Fibroblast of skin of right biceps (primary cell): ENCODE measurements at places on chromosomes 6 and 20.

- peak; percentile 37 for DNase-seq
Measured at GRCh38 chr6:26328265-26328844, 36.6 kb upstream of the BTN3A2 start.

DNA sequence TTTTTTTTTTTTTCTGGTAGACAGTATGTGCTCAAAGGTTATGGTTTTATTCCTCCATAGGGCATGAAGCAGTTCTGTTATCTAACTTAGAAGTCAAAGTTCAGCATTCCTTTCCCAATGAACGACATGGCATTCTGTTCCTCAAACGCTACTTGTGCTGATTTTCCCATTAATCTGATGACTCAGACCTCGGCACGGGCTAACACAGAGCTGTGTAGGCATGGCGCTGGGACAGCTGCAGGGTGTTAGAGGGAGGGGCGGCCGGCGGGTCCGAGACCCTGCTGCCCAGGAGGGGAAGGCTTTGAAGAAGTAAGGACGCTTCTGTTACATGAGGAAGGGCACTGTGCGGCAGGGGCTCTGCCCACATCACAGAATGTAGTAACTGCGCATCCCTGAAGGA lies 93.6 kb upstream of the AGPAT4 start:
- no peak for DNase-seq

- no peak for DNase-seq
Measured at GRCh38 chr6:99614430-99615186, 8.0 kb downstream of the PRDM13 start.

- no peak for DNase-seq
Measured at GRCh38 chr6:8499540-8499939, 64.2 kb upstream of the SLC35B3 start.

DNA sequence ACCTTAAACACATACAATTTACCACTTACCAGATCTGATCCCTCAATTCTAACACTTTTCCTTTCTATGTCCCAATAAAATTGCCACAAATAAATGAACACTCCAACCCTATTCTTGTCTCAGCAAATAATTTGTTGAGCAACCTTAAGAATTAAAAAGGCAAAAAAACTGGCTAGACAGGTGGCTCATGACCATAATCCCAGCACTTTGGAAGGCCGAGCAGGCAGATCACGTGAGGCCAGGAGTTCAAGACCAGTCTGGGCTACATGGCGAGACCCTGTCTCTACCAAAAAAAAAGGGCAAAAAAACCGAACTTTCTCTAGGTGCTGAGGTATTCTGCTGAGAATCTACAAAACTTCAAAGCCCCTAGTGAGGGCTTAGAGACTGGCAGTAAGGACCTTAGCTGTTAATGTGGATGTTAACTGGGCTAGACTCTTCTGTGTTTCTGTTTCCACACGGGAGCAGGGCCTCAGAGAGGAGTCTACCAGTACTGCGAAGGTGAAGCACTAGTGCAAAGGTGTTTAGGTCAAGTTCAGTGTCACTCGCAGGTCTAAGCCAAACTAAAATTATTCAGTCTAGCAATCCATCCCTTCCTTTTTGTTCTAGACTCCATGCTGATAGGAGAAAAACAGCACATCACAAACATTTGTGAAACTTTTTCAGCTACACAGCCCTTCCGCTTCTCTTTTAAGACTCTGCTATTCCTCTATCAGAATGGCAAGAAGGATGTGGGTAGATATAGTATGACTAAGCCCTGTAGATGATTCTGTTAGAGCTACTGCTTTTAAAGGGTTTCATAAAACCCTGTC lies 2.6 kb downstream of the FASTKD5 start:
- DNase-seq: no peak

GRCh38 chr20:24273251-24273650 lies 196.2 kb upstream of the SYNDIG1 start:
- DNase-seq: no peak
